ENCODE measurements at places on chromosomes 2 and 18.

DNA sequence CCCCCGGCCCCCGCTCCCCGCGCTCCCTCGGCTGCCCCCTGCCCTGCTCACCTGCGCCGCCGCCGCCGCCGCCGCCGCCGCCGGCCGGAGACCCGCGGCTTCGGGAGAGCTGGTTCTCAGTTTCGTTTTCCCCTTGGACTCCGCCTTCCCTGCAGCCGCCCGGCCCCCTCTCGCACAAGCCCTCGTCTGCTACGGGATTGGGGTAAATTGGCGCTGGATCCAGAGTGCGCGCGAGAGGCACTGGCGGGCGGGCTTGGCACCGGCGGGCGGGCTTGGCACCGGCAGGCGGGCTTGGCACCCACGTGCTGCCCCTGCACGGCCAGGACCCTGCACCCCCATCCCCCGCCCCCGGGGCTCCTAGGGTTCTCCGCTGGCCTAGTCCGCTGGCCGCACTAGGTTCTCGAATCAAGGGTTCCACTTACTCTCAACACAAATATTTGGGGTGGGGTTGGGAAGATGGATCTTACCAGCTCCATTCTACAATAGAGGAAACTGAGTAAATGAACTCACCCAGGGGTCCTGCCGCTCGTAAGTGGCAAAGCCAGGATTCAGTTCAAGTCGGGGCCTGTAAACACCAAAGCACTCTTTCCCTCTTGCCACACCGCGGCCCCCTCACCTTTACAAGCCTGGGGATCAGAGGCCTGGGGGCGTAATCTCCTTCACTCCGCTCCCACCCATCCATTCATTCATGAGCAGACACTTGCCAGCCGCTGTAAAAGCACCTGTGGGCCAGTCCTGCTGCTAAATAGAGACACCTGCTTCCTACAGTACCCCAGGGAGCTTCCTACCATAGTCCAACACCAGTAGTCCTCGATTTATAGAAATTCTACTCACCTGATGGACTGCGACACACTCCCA, at the start of gene EIF2AK2:
EIF2AK2 (minus strand) TSS at position 124 of the 858 bp plus-strand sequence. CDS start 9,174 bp downstream, outside the sequence.
- DNase-seq, result peak; percentile 58

DNA sequence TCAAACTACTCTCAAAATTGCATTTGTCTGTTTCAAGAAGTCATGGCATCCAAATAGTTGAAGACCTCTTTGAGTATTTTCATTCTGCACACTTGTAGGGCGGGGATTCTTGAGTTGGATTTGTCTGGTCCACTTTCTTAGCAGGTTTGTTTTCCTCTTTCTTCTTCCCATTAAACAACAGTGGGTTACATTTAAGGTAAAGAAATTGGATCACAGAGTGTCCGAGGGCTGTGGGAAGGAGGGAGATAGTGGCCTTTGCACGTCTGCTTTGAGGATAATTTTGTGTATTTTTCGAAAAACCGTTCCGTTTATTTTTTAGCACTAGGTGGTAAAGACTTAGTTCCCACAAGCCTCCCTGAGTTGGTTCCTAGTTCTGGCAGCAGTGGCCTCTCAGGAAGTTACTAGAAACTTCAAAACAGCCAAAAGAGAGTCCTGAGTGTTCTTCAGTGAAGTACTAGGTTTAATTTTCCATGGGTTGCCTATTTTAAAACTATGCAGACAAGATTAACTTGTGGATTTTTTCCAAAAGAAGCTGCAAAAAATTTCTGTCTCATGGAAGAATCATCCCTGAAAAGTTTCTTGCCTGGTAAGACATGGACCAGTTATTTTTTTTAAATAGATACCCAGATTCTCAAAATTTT, 107.9 kb downstream of the CDC42EP3 start:
- no peak for DNase-seq

GRCh38 chr2:189628817-189629530, 32.3 kb upstream of the ASNSD1 start:
- DNase-seq, result no peak

DNA sequence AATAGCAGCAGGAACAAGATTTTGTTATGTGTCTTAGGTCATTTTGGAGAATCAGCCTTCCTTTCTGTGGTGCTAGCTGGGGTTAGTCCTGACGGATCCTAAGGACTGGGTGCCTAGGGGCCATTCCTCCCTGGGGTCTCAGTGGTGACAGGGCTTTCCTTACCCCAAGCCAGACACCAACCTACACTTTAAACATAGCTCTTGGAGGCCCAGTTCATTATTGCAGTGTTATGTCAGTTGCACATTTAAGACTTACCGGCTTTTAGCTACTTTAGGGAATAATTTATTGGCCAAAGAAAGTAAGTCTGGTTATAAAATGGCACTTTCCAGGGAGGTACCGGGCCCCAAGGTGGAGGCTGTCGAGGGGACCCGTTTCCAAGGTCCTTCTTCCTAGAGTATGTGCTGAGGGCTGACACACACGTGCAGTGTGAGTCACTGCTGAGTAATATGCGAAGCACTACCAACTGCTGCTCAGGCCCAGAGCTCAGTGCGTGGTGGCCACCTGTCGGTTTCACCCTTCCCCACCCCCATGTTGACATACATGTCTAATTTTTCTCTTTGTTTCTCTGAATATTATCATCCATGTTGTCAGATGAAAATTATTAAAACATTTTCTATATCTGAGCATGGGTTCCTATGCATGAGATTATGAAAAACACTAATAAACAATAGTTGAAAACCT, 37.0 kb upstream of the GRHL1 start:
- DNase-seq, result no peak

DNA sequence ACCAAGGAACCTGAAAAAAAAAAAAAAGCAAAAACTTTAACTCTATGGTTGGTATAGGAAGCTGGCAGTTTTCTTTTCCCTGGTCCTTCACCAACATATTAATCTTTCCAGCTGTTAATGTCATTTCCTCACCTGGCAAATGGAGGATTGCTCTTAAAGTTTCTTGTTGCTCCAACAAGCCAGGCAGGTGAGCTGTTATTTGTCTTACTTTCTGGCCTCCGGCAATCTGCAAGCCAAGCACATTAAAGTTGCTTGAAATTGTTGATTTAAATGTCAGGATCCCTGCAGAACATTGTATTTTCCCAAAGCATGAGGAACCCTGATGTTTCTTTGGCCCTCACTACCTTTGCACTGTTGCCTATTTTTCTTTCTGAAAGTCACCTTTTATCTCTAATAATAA, 664.9 kb downstream of the METTL4 start:
- DNase-seq, result no peak

GRCh38 chr2:11790228-11790627, 43.8 kb downstream of the LPIN1 start:
- DNase-seq, result no peak

DNA sequence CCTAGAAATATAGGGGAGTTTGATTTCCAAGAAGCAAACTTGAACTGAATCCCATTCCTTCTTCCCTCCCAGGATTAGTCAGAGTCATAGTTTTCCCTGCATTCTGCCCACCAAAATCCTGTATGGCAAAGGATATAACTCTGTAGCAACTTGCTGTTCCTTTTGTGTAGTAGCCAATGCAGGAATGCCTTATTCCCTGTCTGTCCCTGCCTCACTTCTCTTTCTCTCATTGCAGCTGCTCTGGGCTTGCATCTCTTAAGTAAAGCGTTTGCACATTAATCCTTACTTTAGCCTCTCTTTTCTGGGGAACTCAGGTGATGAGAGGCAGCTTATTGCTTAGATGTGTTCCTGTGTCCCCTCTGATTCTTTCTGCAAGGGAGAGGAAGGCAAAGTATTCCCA, 333.1 kb upstream of the VWC2L start:
- DNase-seq, result no peak

GRCh38 chr18:48006415-48007175, 76.1 kb upstream of the SMAD2 start:
- no peak for DNase-seq

DNA sequence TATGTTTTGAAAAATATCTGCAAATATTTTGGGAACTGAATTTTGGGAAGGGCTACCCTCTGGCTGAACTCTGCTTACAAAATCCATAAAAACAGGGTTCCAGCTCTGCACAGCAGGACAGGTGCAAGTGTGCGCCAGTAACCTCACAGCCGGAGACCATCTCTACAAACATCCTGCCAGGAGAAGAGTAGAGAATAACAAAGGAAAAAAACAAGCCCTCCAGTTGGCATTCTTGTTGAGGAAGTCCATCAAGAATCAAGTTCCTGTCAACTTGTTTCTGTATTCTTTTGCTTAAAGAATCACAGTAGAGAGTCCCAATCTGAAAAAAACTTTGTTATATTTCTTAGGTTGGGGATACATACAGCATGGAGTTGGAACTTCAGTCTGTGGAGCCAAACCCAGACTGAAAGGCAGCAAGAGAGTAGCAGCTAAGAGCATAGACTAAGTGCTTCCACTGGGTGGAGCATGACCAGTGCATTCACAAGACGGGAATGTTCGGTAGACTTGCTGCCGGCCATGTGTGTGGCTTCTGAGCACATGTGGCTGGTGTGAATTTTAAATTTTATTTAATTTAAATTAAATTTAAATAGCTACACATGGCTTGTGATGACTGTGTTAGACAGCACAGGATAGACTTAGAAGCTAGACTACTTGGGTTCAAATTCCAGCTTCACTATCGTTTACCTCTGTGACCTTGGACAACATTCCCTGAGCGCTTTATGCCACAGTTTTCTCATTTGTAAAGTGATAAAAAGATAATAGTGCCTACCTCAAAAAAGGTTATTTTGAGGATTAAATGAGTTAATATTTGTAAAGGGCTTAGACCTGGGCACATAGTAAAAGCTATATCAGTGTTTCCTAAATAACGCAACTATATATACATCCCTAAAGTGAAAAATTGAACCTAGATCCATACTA, 41.9 kb downstream of the SPTBN1 start:
- DNase-seq, result no peak

- DNase-seq, result no peak
These were observed 496.9 kb upstream of the VRK2 start for GRCh38 chr2:57549642-57550102.

GRCh38 chr18:45852631-45853030, 27.2 kb downstream of the SIGLEC15 start:
- no peak for DNase-seq

DNA sequence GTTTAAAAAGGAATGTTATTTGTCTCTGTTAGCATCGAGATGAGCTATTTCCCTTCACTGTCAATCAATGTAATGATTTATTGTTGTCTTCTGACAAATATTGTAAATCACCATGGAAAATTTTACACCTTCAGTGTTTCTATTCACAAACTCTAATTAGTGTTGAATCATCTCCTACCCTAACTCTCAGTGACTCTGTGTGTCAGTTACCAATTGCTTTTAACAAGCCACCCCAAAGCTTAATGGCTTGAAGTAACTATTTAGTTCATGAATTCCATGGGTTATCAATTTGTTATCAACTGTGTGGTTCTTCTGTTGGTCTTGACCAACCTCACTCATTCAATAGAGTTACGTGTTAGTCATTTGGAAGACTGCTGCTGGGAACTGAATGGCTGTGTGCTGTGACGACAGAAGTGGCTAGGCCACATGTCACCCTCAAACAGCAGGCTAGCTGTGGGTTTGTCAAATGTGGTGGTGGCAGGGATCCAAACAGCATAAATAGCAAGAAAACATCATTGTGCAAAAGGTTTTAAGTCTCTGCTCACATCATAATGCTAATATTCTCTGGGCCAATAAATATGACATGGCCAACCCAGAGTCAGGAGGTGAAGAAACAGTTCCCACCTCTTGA, 910.8 kb upstream of the CDH2 start:
- DNase-seq, result no peak

- DNase-seq, result no peak
These were observed 700 bp downstream of the TOGARAM2 start for GRCh38 chr2:28981620-28982376.

- DNase-seq, result peak; percentile 24
These were observed 19.5 kb downstream of the SLC25A52 start for GRCh38 chr18:31741097-31741735.

- DNase-seq, result no peak
These were observed 213.8 kb upstream of the MGAT5 start for GRCh38 chr2:134039912-134040581.

- no peak for DNase-seq
These were observed 29.0 kb downstream of the SLC1A4 start for GRCh38 chr2:65018141-65018582.

- no peak for DNase-seq
These were observed 8.4 kb upstream of the SATB2 start for GRCh38 chr2:199465988-199466691.

DNA sequence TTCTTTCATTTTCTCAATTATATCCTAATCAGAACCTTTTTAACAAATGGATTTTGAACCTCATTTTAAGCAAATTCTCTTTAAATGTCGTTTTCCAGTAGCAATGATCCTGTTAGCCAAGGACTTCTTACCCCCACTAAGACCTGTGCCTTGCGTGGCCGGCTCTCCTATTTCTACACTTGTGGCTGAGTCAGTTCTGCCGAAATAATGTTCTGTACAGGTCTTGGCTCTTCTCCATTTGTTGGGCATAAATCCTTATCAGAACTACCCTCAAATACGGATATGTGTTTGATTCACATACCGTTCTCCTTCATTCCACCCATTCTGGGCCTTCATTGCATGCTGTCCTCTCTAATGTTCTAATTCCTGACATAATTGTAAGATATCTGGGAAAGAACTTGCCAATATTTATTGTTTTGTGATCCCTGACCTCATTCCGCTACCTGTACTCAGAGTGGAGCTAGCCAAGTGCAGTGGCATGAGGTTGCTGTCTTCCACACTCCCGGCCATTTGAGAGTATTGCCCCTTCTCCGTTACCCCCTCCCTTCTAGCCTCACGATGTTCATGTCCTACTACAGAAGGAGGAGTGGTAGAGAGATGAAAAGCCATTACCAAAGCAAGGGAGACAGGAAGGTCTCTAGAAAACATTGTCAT, 78.7 kb downstream of the MYOM1 start:
- no peak for DNase-seq

- DNase-seq, result no peak
These were observed 50.1 kb downstream of the MBP start for GRCh38 chr18:77082316-77082955.

- no peak for DNase-seq
These were observed 759 bp downstream of the GALNT13 start for GRCh38 chr2:153872311-153873051.

DNA sequence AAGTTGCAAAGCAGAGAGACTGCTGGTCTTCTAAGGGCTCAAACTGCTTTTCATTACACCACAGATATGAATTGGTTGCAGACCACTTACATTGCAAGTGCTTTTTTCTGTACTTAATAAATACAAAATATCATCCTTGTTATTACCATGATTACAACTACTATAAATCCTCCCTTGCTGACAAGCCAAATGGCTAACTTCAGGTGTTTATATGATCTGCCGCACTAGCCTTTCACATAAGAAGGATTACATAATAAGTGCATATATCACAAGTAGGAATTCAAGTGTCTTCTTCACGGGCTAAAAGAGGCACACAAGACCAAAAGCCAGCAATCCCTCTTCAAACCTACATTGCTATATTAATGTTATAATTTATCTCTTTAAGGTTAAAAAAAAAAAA, 373.0 kb downstream of the ZEB2 start:
- DNase-seq, result no peak

- no peak for DNase-seq
These were observed 1.1 kb upstream of the ASAP2 start for GRCh38 chr2:9205486-9205885.

GRCh38 chr2:182695776-182696175, 20.3 kb upstream of the DNAJC10 start:
- no peak for DNase-seq
